ENCODE measurements at places on chromosomes 13 and 19. TPM values are rescaled to one million over a fixed set of nuclear protein-coding genes. Genes with fewer than 3 reads are reported as not detected.

- H3K4me1 ChIP-seq = no peaks in the 10 kb centered on the region
- peak overlapping the region; percentile 43 for H3K4me3 ChIP-seq
- DNase-seq = no peak
- no peaks in the 10 kb centered on the region for H3K36me3 ChIP-seq
- H3K27ac ChIP-seq = no peak overlapping the region
These were observed 1.3 kb downstream of the SOX21 start for GRCh38 chr13:94710881-94711560.

GRCh38 chr13:97568850-97569249 is 134.9 kb downstream of the RAP2A start:
- H3K4me1 ChIP-seq = no peaks in the 10 kb centered on the region
- H3K27ac ChIP-seq = no peak overlapping the region
- H3K27me3 ChIP-seq = no peaks in the 10 kb centered on the region
- no peaks in the 10 kb centered on the region for H3K36me3 ChIP-seq
- H3K4me3 ChIP-seq = no peak overlapping the region

DNA sequence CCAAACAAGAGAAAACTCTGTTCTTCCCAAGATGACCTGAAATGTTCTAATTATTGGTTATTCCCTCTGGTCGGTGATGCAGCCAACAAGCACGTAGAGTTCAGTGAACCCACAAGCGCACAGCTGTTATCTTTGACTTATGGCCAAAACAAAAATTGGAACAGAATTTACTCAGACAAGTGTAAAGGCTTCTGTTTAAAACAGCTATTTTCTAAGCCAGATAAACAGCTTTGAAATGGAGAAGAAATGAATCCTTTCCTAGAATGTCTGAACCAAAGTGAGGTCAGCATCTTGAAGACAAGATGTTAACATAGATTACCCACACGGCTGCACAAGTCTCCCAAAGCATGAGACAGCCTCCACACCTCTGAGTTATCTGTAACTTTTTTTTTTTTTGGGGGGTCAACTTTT is 669.2 kb downstream of the DIAPH3 start:
- no peak for DNase-seq
- peaks cover 1% of the 10 kb centered on the region for H3K27me3 ChIP-seq
- no peak overlapping the region for H3K4me3 ChIP-seq
- H3K4me1 ChIP-seq = peaks cover 5% of the 10 kb centered on the region
- H3K27ac ChIP-seq = no peak overlapping the region
- no peaks in the 10 kb centered on the region for H3K36me3 ChIP-seq

DNA sequence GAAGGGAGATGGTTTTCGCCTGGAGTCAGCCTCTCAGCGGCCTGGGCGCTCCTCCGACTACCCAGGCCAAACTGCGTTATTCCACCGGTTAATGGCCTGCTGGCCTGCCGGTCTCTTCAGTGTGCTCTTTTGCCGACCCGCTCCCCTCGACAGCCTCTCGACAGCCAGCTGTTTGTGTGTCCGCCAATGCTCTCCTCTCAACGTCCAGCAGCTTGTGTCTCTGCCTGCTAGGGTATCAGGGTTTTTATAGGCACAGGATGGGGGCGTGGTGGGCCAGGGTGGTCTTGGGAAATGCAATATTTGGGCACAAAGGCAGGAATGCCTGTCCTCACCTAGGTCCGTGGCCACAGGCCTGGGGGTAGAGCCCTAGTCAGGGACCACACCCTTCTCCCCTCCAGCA is 1.5 kb upstream of the ZNF235 start:
- H3K27me3 ChIP-seq = no peaks in the 10 kb centered on the region
- H3K27ac ChIP-seq = no peak overlapping the region
- no peak overlapping the region for H3K4me3 ChIP-seq
- H3K36me3 ChIP-seq = peaks cover 2% of the 10 kb centered on the region

GRCh38 chr13:111846391-111847159 is 220.4 kb upstream of the SOX1 start:
- H3K36me3 ChIP-seq = no peaks in the 10 kb centered on the region
- DNase-seq = no peak
- H3K4me1 ChIP-seq = no peaks in the 10 kb centered on the region

DNA sequence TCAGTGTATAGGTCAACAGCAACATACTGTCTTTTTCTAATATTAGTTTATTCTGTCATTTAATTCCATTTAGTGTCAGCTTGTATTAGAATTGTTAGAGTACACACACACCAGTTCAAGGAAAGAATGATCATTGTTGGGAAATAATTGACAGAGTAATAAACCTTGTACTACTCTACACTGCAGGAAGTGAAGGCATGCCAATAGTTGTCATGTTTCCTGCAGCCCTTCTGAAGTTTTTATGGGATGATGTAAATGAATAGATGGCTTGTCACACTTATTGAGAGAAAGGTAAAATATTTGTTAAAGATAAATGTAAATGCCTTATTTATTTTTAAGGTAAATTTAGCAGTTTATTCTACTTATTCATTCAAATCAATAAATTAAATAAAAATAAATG is 306.9 kb upstream of the KLHL1 start:
- no peaks in the 10 kb centered on the region for H3K36me3 ChIP-seq
- H3K27me3 ChIP-seq = no peaks in the 10 kb centered on the region
- no peak for DNase-seq
- H3K4me1 ChIP-seq = no peaks in the 10 kb centered on the region

GRCh38 chr13:90416938-90417337 is 930.5 kb upstream of the MIR17HG start:
- DNase-seq = no peak
- H3K36me3 ChIP-seq = no peaks in the 10 kb centered on the region
- H3K27ac ChIP-seq = no peak overlapping the region
- H3K4me3 ChIP-seq = no peak overlapping the region

- DNase-seq = no peak
- H3K36me3 ChIP-seq = no peaks in the 10 kb centered on the region
- H3K27ac ChIP-seq = no peak overlapping the region
- no peaks in the 10 kb centered on the region for H3K4me1 ChIP-seq
These were observed 14.4 kb downstream of the NFKBID start for GRCh38 chr19:35885904-35886303.

- DNase-seq = no peak
- no peaks in the 10 kb centered on the region for H3K36me3 ChIP-seq
- H3K4me3 ChIP-seq = no peak overlapping the region
- H3K27ac ChIP-seq = no peak overlapping the region
- H3K4me1 ChIP-seq = no peaks in the 10 kb centered on the region
These were observed 18.2 kb downstream of the CRX start for GRCh38 chr19:47839913-47840312.

- no peak overlapping the region for H3K27ac ChIP-seq
- no peak overlapping the region for H3K4me3 ChIP-seq
- H3K27me3 ChIP-seq = no peaks in the 10 kb centered on the region
- no peaks in the 10 kb centered on the region for H3K36me3 ChIP-seq
These were observed 561 bp upstream of the GJA3 start for GRCh38 chr13:20161275-20161950.

DNA sequence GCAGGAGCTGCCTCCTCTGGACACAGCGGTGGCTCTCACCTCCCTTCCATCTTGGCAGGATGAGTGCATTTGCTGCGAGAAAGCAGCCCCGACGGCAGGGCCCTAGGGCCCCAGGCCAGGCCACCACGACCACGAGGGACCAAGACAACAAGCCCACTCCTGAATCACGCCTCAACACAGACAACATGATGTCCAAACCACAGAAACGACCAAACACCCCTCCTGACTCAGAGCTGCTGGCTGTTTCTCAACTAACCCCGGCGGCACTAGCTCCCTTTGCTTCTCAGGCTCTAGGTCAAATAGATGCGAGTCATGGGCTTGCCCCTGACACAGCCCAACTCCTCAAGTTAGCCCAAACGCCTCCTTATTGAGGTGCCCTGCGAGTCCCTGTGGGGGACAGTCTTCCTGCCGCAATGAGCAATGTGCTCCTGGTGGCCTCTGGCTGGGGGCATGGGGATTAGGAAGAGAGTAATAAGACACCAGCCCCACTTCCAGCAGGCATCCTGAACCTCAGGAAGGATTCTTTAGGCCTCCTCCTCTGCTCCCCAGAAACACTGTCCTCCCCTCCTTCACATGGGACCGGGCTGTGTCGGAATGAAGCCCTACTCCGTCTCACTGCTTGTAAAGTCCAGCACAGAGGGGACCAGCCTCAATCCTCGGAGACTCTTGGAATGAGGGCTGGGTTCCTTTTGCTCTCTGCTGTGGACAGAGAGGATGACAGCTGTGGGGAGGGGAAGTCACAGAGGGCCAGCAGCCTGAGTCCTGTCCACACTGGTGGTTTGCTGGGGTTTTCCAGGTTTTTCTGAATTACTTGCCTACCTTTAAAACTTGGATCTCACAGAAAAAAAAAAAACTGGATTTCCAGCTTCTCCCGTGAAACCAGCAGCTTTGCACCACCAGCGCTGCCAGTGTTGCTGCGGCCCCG is 6.9 kb upstream of the ATF5 start:
- no peaks in the 10 kb centered on the region for H3K4me1 ChIP-seq
- no peaks in the 10 kb centered on the region for H3K27me3 ChIP-seq
- no peak overlapping the region for H3K4me3 ChIP-seq
- H3K27ac ChIP-seq = no peak overlapping the region
- no peak for DNase-seq
- H3K36me3 ChIP-seq = no peaks in the 10 kb centered on the region

DNA sequence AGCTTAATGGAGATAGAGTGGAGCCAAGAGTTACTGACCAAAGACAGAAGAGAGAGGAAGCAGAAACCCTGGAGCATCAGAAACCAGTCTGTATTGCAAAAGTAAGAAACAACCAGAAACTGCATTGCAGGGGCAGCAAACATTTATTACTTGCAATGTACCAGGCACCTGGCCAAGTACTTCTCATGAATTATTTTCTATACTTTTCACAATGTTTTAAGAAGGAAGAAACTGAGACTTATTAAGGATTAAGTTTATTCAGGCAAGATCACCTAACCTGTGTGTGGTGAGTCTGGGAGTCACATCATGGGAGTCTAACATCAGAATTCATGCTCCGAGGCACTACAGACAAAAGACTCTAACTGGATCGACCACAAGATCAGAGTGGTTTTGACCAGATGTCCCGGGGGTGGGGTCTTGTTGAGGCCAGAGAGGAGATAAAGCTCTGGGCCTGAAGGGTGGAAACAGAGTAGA is 47.4 kb downstream of the TNFRSF19 start:
- no peak for DNase-seq
- no peak overlapping the region for H3K4me3 ChIP-seq

DNA sequence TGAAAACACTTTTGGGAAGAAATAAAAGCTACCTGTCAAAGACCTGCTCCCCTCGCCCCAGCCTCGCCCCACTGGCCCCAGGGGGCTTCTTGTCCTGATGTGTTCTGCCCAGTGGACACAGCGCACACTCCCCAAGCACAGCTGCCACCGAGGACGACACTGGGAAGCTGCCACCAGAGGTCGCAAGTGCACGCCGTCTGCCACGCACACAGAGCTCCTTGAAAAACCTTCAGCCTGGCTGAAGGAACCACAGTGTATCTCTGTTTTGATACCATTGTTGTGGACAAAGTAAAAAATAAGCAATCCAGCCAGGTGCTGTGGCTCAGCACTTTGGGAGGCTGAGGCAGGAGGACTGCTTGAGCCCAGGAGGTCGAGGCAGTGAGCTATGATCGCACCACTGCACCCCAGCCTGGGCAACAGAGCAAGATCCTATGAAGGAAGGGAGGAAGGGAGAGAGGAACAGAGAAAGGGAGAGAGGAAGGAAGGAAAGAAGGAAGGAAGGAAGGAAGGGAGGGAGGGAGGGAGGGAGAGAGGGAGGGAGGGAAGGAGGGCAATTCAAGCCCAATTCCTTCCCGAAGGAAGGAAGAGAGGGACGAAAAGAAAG is 57.3 kb downstream of the CEBPG start:
- no peak overlapping the region for H3K27ac ChIP-seq
- H3K27me3 ChIP-seq = no peaks in the 10 kb centered on the region
- peak; percentile 77 for DNase-seq

DNA sequence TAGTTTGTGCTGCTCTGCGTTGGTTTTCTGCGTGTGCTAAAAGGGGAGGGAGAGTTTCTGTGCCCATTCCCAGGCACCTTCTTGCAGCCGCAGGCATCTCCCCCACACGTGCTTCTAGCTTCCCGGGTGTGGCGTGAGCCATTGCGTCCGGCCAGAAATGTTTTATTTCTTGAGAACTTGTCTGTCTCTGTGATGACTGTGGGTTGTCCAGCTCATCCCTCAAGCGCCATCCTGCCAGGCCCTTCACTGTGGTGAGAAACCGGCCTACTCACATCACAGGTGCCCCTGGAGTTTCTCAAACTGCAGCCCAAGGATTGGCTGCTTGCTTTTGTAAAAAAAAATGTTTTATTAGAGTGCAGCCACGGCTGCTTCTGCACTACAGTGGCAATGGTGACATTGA is 24.2 kb downstream of the EPN1 start:
- H3K4me3 ChIP-seq = no peak overlapping the region
- H3K27ac ChIP-seq = no peak overlapping the region
- H3K27me3 ChIP-seq = no peaks in the 10 kb centered on the region
- H3K4me1 ChIP-seq = no peaks in the 10 kb centered on the region
- peaks cover 5% of the 10 kb centered on the region for H3K36me3 ChIP-seq
- DNase-seq = no peak

DNA sequence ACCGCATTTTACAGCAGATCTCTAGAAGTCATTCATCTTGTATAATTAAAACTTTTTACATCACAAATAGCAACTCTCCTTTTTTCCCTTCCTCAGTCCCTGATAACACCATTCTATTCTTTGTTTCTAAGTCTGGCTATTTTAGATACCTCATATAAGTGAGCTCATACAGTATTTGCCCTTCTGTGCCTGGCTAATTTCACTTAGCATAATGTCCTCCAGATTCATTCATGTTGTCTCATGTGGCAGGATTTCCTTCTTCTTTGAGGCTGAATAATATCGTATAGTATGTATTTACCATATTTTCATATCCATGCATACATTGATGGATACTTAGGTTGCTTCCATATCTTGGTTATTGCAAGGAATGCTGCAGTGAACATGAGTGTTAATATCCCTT is 362.0 kb downstream of the RFC3 start:
- peaks cover 2% of the 10 kb centered on the region for H3K4me1 ChIP-seq
- H3K36me3 ChIP-seq = no peaks in the 10 kb centered on the region
- no peaks in the 10 kb centered on the region for H3K27me3 ChIP-seq
- no peak overlapping the region for H3K4me3 ChIP-seq
- no peak overlapping the region for H3K27ac ChIP-seq

ZNF317 gene
- 14.9 TPM for polyA plus RNA-seq

ZBTB45 gene
- polyA plus RNA-seq = 3.0 TPM

LYL1 gene
- 9.3 TPM for polyA plus RNA-seq

RABAC1 gene
- polyA plus RNA-seq = 376 TPM

SERTAD1 gene
- polyA plus RNA-seq = 13.0 TPM

CPAMD8 gene
- 1.9 TPM for polyA plus RNA-seq

PRODH2 gene
- not detected for polyA plus RNA-seq

PDE4C gene
- 0.03 TPM for polyA plus RNA-seq

VSTM2B gene
- not detected for polyA plus RNA-seq

ZNF773 gene
- 2.1 TPM for polyA plus RNA-seq

CYP2F1 gene
- not detected for polyA plus RNA-seq

ZNF561 gene
- 19.7 TPM for polyA plus RNA-seq

OR7C1 gene
- 0.13 TPM for polyA plus RNA-seq

ZNF724 gene
- 2.8 TPM for polyA plus RNA-seq

Data from aorta (tissue), 5 donors.